ENCODE measurements at places on chromosomes 7 and 10. TPM values are rescaled to one million over a fixed set of nuclear protein-coding genes. Genes with fewer than 3 reads are reported as not detected.

GRCh38 chr10:102225646-102226541 is at the start of gene ELOVL3:
TSS of gene ELOVL3 (plus strand) at chr10:102226299. CDS start at chr10:102226549, 250 bp downstream.
- peak; percentile 96 for DNase-seq

DNA sequence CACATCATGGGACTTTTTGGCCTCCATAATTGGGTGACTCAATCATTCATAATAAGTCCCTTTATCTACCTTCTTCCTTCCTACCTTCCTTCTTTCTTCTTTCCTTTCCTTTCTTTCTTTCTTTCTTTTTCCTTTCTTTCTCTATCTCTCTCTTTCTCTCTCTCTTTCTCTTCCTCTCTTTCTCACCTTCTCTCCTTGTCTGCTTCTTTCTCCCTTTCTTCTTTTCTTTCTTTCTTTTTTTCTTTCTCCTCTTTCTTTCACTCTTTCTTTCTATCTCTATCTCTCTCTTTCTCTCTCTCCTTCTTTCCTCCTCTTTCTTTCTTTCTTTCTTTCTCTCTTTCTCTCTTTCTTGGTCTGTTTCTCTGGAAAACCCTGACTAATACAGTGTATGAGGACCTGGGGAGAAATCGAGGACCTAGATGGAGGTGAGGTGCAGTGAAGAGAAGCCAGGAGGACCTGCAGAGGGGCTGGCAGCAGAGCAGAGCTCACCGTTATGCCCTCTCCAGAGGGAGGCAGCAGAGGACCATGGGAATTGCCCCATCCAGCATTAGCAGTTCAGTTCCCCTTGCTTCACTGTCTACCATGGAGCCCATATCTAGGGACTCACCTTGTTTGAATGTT is 52.7 kb upstream of the BTRC start:
- peak; percentile 77 for DNase-seq

DNA sequence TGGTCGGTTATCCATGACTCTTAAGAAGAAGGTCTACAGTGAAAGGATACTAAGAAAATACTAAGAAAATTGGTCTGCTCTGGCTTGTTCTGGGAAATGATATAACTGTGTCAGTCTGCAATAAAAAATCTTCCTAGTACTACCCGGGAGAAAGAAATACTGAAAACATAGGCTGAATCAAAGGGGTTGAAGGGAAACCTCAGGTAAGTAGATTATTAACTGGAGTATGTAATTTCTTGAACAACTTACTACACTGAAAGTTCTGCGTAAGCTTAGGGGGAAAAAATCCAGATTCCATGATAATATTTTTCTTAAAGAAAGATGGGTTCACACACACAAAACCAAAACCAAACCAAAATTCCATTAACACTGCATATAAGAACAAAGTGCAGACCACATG is 143.3 kb downstream of the KMT2E start:
- DNase-seq, result no peak

DNA sequence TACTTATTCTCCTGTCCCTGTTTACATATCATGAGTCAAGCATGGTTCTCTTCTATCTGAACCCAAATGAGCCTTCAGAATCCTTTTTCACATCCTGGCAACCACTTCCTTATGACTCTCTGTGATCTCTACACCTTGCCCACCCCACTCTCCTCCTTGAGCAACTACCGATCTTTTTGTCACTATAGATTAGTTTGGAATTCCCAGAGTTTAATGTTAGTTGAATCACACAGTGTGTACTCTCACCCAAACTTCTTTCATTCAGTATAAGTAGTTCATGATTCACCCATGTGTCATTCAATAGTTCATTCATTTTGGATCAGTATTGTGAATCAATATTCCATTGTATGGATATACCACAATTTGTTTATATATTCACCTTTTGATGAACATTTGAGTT is 55.3 kb downstream of the TFAM start:
- DNase-seq, result no peak

GRCh38 chr10:97676770-97677581 is 10.1 kb downstream of the AVPI1 start:
- DNase-seq, result peak; percentile 79

GRCh38 chr7:155942226-155942950 is 130.1 kb upstream of the SHH start:
- no peak for DNase-seq

DNA sequence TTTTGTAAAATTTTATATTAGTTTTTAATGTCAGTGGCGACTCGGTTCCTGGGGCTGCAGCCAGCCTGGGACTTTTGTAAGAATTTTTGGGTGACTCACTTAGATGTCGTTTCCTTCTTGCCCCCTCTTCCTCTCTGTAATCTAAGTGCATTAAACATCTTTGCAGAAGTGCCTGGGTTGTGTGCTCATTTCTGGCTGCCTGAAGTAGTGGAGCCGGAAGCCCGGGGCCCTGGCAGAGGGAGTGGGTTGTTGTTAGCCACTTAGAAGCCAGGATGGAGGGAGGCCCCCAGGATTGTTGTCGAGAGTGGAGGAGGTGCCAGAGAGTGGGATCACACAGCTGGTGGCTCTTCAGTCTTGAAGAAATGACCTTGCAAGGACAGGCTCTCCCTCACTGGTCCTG is 11.0 kb upstream of the TRIM8 start:
- peak; percentile 74 for DNase-seq

DNA sequence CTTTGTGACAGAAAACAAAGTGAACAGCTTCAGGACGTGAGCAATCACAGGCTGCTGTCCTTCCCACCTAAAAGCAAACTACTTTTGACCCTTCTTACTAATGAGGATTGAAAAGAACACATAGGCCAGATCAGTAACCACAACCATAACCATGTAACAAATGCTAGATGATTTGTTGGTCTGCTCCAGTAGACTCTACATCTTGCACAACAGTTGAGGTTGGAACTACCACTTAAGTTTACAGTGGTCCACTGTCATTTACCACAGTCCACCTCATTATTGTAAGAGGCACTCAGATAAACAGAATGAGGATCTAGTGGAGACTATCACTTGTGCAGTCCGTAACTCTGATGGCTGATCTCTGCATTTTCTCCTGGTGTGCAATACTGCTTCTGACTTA is 27.8 kb downstream of the NET1 start:
- DNase-seq, result no peak

GRCh38 chr10:124014416-124015154 is 78.8 kb downstream of the CHST15 start:
- no peak for DNase-seq

- no peak for DNase-seq
Observed at GRCh38 chr10:6674291-6674690, 94.2 kb upstream of the PRKCQ start.

DNA sequence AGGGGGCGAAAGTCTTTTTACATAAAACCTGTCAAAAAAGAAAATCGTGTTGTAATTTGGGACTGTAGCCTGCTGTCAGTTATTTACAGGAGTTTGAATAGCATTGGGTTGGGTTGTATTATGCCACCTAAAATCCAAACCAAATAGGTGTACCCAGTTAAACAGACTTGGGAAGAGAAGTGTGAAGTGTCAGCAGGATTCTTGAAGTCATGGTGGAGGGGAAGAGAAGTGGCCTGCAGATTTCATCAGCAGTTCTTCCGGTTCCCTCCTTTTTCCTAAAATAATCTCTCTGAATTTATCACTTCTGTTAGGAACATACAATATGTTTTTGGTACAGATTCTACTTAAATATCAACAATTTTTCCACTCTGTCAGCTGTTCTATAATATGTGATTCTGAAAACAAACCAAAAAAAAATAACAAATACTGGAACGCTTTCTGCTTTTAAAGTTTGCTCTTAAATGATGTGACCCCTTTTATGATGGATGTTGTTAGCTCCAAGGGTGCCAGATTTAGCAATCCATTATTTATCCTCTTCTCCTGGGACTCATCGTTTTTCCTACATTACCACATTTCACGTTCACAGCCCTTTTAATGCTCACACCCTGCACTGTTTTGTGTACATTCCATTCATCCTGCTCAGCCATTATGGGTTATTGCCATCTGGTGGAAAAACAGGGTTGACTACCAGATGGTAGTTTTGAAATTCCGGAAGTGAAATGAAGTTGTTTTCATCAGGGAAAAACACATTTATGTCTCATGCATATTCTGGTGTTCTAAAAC is 18.7 kb upstream of the ARHGAP12 start:
- DNase-seq, result no peak

- peak; percentile 60 for DNase-seq
Observed at GRCh38 chr10:124259139-124259825, 159.4 kb downstream of the OAT start.

DNA sequence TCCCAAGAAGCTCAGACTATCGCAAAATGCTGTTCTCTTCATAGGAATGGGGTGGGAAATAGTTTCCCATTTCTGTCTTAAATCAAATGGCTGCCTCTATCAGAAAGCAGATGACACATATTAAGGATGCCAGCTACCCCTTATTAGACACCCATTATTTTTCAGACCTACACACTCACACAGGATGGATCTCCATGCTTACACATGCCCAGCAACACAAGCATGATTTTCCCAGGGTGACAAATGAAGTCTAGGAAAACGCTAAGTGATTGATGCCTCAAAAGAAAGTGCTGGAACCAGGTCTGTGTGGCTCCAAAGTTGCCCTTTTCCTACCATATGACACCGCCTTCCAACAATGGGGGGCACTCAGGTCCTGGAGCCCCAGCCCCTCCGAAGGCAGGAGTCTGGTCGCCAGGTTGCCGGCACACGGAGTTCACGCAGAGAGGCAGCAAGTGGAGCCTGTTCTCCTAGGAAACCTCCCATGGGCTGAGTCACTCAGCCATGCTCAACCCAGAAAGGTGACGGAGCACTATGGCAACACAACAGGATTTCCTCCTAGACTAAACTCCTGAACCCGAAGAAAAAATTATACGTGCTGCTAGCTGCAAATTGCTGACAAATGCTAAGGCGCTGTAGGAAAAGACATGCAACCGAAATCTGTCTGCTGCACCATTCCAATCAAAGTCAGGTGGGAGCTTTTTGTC is 19.8 kb downstream of the VOPP1 start:
- no peak for DNase-seq

The H2BK1 gene
- 0.83 TPM for total RNA-seq

The LGI1 gene
- not detected for total RNA-seq

The GDF10 gene
- 0.49 TPM for total RNA-seq

The OR2A42 gene
- not detected for total RNA-seq
